ENCODE measurements at places on chromosomes 12 and 14.

DNA sequence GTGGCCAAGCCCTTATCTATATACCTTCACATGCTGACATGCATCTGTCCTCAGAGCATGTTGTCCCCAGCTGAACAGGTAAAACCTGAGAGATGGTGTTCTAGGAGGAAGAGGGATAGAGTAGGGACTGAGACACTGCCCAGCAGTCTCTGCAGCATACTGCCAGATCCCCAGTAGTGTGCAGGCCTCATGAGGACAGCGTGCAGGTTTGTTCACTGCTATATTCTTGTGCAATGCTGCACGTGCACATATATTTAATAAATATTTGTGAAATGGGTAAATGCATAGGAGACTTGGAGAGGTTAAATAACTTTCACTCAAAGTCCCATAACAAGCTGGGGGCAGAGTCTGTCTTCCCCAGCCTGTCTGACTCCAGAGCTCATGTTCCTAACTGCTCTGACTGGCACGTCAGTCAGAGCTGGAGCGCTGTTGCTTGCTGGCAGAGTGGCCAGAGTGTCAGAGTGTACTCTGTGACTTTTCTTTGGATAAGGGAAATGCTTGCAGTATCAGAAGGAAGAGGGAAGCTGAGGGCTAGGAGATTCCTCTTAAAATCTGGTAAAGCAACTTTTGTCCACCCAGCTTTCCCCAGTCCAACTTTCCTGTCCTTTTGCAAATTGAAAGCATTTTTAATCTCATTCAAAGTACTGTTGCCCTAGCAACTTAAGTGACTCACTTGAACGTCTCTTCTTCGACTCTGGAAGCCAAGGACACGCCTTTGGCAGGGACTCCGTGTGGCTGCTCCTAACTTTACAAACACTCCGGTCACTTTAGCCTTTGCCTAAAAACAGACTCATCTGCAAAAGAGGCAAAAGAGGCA lies 14.9 kb upstream of the POLR3B start:
- no peak for DNase-seq

GRCh38 chr12:129413295-129413694 lies 490.5 kb downstream of the TMEM132D start:
- no peak for DNase-seq

GRCh38 chr14:78975734-78976133 lies 805.6 kb downstream of the NRXN3 start:
- no peak for DNase-seq

- DNase-seq = no peak
Measured at GRCh38 chr14:32426028-32426427, 96.9 kb downstream of the AKAP6 start.

DNA sequence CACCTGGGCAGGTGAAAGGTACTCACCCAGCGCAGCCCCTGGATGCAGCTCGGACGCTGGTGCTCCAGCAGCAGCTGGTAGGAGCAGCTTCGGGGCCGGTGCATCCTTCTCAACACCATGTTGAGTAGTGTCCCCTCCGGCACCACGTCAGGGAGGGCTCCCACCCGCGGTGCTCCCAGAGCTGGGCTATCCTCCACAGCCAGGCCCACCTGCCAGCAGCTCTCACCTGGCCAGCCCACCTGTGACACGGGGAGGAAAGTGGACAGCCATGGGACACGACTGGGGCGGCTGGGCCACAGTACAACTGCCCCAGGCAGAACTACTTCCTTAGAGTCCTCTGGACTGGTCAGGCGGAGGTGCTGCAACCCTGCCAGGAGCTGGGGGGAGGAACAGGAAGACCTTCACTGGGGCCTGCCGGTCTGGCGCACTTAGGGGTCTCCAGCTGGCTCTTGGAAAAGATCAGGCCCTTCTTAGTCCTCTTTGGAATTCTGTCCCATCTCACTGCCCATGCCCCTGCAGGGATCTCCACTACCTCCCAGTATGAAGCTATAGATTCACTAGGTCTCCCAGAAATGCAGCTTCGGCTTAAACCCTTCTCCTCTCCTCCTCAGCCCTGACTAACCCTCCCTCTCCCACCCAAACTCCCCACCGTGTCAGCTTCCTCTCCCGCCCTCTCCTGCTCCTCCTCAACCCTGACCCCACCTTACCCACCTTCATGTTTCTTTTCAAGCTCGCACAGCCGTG lies 668 bp downstream of the RAPGEF3 start:
- no peak for DNase-seq

DNA sequence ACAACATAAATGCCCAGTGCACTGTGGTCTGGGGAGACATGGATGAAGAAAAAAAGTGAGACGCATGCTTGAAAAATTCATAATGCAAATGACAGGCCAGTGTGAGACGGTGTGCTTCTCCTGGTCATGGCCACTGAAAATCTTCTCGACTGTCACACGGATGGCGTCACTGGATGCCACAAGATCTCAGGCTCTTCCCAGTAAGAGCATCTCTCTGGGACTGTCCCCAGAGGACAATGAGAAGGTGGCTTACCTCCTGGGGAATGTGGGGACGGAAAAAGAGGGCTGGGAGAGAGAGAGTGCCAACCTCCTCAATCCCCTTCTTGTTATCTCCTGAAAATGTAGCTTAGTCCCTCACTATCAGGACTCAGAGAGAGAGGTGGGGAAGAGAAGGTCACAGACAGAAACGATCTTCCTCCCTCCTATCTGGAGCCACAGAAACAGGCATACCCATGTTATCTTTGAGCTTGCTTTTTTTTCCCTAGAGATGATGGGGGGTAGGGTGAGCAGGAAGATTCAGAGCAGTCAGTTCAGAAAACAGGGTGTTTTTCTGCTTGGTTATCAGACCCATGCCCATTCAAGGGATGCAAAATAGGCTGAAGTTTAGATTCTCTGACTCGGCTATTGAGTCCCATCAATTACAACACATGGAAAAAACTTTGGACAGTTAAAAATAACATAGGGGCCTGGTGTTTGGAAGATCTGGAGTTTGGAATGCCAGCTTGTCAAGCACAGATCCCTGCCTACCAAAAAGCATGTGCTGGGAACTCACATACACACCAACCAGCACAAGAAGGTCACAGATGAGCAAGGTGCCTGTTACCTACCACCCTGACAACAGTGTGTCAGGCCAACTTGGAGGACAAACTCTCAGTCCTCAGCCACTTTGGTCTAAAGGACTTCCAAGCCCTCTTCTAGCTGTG lies 24.2 kb downstream of the DPF3 start:
- DNase-seq = no peak

- DNase-seq = no peak
Measured at GRCh38 chr12:91965781-91966180, 179.9 kb downstream of the BTG1 start.

DNA sequence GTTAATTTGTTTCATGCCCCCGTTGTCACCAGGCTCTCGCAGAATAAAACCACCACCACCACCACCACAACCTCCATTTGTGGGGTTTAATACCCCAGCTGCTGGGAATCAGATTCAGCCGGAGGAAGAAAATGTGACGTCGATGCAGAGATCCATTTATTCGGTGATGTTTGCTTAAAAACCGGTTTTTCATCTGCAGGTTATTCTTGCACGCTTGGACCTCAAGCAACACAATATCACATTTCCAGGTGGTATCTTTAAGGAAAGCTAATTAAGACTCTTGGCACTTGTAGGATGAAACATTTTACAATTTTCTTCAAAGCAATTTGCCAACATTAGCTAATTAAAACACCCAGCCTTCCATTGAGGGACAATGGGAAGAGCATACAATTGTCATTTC lies 39.8 kb downstream of the SPRING1 start:
- DNase-seq = no peak

GRCh38 chr14:57498659-57499058 lies 5.0 kb upstream of the CCDC198 start:
- no peak for DNase-seq

DNA sequence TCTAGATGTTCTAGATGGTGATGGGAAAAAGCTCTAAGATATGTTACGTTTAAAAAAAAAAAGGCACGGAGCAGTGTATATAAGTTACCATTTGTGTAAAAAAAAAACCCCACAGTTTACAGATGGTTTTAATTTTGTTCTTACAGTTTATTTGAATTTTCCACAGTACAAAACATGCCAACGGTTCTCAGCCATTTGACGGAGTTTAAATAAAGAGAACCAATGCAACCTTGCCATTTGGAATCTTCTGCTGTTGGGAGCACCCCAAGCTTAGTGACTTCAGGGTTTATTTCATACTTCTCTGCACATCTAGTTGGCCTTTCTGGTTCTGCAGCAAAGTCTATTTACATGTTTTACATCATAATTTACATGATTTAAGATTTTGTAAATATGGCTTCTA lies 7.7 kb upstream of the HPD start:
- no peak for DNase-seq

DNA sequence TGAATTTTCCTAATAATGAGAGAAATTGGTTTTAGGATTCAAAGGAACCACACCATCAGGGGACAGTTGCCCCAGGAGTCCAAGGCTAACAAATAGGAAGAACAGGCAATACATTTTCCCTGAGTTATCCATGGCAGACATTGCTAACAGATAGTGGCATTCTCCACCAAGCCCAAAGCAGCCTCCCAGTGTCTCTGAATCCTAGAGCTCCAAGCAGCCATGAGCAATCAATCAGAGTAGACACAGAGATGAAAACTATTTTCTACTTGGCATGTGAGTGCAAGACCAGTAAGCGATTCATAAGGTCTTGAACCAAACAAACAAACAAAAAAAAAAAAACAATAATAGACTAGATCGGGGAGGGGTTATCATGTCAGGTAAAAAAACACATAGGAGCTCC lies 515.7 kb downstream of the MED13L start:
- DNase-seq = no peak

Measured in vagina (tissue), 2 donors.